GM04503 (cell line): ENCODE measurements at places on chromosomes 6 and 20.

DNA sequence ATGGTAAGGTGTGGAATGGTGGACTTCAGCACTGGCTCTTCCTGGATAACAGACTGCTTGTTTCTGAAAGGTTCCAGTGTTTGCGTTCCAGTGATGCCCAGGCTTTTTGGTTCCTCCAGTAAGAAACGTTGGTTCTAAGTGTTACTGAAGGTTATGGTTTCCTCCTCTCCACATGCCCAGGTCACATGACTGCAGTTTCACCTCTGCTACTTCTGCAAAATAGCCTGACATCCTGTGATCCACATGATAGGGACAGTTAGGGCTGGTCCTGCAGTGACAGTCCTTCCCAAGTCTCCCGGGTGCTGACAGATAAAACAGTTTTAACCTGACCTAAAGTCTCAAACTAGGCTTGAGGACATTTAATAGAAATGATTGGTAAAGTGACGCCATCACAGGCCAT is 132.2 kb upstream of the CST7 start:
- no peak for DNase-seq

DNA sequence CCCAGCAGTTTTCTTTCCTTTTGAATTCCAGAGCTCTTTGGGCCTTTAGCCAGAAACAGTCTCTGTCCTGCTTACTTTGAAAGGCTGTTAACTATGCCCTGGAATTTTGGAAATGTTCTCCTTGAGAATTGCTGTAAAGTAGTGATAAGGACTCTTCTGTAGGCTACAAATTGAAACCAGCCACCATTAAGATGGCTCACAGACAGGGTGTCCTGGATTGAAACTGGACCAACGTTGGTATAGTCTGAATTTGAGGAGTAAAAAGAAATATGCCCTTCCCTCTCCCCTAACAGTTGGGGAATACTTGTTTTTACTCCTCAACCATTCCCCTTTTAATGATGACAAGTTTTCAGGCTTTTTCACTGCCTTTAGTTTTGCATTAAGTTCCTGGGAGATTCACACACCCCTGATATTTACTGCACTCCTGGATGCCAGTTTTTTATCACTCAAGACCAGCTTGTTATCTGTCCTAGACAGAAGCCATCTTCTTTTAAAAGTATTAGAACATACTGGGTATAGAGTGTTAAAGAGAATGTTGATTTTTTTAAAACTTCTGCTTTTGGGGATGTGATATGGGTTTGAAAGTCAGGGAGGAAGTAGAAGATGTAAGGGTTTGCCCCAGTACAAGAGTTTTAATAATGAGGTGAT is 21.9 kb downstream of the TOP1 start:
- DNase-seq = peak; percentile 33

- no peak for DNase-seq
Observed at GRCh38 chr6:14079971-14080370, 37.6 kb upstream of the CD83 start.

- no peak for DNase-seq
Observed at GRCh38 chr6:125001684-125002405, 39.6 kb downstream of the RNF217 start.

DNA sequence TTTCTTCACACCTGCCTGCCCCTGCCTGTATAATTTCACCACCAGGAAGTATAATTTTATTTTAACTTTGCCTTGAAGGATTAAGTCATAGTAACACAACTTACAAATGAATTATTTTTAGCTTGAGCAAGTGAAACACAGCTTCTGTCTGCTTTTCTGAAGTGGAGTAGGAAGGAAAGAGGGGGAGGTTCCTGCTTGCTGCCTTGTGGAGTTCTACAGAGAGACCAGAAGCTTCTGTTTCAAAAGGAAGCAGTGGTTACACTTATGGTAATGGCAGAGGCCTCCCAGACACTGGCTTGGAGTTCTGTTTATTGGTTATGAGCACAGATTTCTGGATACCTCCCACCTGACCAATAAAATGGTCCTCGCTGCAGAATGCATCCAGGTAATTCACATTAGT is 159.6 kb downstream of the TMEM200A start:
- DNase-seq = no peak
